ENCODE measurements at places on chromosomes 13 and 19. TPM values are rescaled to one million over a fixed set of nuclear protein-coding genes. Genes with fewer than 3 reads are reported as not detected.

DNA sequence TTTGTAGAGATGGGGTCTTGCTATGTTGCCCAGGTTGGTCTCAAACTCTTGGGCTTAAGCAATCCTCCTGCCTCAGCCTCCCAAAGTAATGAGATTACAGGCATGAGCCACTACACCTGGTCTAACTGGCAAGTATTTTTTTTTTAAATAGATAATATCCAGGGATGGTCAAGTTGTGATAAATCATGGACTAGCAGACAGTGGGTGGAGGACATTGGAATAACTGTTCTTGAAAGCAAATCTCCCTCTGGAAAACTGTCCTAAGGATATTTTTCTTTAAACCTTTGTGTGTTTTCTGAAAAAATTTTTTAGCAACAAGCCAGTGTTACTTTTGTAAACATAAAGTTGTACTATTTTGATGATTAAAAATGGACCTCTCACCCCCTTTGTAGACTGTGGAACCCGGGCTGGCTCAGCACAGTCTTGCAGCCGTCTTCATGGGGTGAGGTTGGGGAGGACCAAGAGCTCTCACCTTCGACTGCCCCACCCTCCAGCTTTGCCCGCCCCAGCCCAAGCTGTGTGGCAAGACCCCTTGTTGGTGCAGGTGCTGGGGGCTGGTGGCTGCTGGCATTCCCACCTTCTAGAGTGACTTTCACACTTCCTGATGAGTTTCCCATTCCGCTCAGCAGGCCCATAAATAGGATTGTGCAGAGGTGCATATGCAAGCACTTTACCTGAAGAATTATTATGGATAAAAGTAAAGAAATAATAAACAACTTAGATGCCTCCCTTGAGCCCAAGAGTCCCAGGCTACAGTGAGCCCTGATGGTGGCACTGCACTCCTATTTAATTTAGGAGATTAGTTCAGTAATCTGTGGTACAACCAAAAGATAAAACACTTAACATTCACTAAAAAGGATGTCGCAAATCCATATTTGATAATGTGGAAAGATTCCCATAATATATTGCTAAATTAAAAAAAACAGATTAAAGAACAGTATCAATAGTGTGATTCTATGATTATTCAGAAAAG lies 107.3 kb downstream of the GADD45B start:
- no peak for DNase-seq

DNA sequence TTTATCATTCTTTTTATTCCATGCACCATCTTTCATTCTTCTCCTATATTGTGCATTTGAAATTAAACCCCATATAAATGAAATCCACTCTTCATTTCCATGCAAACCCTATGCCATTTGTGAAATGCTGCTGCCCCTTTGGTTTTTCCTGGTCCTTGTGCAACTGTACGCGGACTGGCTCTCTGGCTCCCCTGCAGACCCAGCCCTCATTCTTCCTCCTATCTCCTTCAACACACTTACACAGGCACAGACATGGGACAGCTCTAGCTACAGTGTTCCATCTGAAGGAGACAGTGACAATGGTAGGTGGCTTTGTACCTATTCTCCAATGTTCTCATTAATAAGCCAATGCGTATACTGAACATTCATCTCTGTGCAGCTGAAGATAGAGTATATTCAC lies 81.6 kb downstream of the ESD start:
- no peak for DNase-seq

- no peak for DNase-seq
Measured at GRCh38 chr13:95243207-95243606, 58.0 kb downstream of the ABCC4 start.

The ZNF418 gene
- total RNA-seq = 3.5 TPM

DNA sequence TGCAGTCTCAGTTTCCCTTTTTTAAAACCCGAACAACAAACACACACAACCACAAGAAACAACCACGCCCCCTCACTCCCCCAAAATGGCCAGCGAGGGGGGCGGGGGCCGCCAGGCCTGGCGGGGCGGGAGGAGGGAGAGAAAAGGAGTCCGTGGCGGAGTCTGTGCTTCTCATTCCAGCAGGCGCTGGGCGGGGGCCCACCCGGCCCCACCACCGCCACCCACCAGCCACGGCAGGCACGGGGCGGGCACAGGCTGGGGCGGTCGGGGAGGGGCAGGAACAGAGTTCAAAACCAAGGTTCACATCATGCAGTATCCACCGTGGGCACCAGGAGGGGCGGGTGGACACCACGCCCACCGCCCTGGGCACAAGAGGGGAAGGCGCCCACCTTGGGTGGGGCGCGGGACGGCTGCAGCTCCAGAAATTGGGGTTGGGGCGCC lies 12.9 kb downstream of the DPF1 start:
- no peak for DNase-seq

DNA sequence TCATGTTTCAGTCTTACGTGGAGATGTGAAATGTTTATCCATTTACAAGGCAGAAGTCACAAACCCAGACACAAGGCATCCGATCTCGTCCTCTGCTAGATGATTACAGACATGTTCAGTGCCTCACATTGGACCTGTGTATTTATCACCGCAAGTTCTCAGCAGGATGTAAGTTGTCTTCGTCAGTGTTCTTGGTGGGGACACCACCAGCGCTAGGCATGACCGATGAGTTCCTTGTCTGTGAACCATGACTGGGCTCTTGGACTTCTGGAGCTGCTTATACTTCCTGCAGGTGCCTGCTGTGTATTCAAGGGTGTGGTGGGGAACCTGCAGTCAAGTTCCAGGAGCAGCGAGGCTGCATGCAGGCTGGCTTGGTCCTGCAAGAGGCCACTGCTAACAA lies 105.4 kb downstream of the URI1 start:
- no peak for DNase-seq

DNA sequence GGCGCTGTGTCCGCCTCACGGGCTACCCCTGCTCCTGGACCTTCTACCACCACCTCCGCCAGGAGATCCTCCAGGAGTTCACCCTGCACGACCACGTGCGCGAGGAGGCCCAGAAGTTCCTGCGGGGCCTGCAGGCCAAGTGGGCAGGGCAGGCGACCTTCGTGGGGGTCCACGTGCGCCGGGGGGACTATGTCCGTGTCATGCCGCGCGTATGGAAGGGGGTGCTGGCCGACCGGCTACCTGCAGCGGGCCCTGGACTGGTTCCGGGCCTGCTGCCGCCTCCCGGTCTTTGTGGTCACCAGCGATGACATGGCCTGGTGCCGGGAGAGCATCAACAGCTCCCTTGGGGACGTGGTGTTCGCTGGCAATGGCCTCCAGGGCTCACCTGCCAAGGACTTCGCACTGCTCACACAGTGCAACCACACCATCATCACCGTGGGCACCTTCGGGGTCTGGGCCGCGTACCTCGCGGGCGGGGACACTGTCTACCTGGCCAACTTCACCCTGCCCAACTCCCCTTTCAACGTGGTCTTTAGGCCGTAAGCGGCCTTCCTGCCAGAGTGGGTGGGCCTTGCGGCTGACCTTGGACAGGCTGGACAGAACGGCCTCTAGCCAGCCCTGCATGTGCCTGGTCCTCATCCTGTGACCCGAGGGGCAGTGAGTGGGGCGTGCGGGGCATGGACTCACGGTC lies 7.8 kb upstream of the NTN5 start:
- DNase-seq = no peak

- no peak for DNase-seq
Measured at GRCh38 chr19:29953352-29954247, 11.6 kb downstream of the URI1 start.

DNA sequence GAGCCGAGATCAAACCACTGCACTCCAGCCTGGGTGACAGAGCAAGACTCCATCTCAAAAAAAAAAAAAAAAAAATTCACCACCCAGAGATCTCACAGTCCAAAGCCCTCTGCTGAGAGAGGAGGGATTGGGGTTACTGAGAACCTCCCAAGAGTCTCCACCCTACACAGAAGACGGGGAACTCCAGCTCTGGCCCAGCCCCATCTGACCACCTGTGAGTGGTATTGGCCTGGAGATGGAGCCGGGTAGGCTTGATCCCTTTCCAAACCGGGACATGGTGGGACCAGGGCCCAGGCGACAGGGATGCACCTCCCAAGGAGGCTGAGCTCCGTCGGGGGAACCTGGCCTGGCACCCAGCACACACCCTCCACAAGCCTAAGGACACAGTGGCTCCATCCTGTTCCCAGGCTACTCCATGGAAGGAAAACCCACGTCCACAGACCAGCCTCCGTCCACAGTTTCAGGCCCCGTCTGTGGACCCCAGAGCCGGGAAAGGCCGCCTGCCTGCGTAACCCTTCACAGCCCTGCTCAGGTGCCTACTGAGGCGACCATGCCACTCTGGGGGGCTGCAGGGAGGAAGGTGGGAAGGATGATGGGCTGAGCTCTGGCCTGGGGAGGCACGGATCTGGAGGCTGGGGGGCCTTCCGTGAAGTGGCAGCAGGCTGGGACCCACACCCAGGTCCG lies 1.8 kb downstream of the TMEM259 start:
- no peak for DNase-seq

DNA sequence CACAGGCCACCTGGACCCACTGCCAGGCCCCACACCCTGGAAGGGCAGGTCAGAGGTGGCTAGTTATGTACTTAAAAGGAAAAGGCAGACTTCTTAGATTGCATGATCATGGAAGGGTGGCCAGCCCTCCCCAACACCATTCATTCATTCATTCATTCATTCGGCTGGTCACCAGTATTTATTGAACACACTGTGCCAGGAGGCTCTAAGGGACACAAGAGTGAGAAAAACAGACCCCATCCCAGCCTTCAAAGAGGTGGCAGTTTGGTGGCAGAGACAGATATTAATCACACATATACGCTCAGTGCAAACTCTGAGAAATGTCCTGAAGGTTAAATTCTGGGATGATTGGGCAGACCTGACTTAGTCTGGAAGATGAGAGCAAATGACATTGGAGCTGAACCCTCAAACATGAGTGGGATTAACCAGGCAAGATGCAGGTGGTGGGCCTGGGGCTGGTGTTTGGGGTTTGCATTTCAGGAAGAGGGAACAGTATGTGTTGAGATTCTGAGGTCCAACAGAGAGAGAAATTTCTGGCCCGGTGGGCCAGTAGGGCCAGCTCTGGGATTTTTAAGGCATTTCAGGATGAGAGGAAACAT lies 147.5 kb downstream of the ZNF536 start:
- DNase-seq = peak; percentile 12

GRCh38 chr13:94607939-94608338 lies 6.3 kb downstream of the GPR180 start:
- no peak for DNase-seq

DNA sequence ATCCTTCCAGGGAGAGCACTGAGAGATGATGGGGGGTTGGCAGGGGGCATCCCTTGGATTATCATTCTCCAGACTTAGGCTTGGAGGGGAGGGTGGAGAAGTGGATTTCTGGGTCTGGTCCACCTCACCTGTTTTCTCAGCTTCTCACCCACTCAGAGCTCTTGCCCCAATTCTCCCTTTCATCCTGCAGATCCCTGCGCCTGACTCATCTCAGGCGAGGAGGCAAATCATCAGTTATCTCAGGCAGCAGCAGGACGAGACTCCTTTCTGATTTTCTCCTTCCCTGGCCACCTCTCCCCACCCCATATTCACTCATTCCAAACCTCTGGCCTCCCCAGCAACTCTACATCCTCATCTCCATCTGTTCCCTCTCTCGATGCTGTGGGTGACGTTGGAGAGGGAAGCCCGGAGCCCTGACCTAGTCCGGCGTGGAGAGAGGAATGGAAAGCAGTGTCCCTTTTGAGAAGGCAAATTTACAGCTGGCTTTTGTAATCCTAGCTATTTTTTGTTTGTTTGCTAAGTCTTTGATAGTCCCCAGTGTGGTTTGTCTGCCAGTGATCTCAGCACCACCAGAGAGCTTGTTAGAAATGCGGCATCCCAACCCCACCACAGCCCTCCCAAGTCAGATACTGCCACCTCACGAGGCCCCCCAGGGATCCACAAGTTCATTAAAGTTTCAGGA lies 24.0 kb upstream of the TPT1 start:
- DNase-seq = no peak

- no peak for DNase-seq
Measured at GRCh38 chr13:82076496-82076895, 1735.6 kb upstream of the SPRY2 start.

GRCh38 chr19:14432791-14433553 lies at the start of gene PKN1:
TSS of gene PKN1 (plus strand) at chr19:14433306. CDS start at chr19:14433522, 216 bp downstream.
- no peak for DNase-seq

GRCh38 chr19:11721681-11722080 lies 17.1 kb downstream of the ZNF823 start:
- no peak for DNase-seq

DNA sequence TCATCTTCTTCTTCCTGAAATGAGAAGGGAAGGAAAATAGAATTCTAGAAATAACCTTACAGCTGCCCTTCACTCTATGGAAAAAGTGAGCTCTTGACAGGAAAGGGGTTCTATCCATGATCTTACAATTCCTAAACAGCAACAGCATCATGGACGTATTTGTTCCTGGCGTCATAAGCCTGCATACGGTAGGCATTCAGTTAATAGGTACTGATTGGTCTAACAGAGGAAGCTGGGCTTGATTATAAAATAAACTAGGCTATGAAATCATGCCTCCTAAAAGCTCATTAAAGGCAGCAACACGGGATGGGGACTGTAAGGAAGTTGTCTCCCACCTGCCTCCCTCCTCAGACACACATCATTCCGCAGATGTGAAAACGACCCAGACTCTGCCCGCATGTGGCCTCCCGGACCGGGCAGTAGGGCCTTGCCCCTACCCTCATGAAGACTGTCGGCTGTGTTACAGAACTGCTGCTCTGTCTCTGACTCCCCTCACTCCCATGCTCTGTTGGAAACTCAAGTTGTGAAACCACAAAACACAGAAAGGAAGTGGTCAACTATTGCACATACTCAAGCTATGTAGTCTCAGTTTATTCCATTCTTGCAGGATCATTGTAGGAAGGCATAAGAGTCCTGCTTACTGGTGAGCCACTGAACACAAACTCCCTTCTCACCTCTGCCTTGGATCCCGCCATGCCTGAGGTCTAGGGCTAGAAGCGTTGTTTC lies 129.8 kb downstream of the DLEU7 start:
- no peak for DNase-seq

DNA sequence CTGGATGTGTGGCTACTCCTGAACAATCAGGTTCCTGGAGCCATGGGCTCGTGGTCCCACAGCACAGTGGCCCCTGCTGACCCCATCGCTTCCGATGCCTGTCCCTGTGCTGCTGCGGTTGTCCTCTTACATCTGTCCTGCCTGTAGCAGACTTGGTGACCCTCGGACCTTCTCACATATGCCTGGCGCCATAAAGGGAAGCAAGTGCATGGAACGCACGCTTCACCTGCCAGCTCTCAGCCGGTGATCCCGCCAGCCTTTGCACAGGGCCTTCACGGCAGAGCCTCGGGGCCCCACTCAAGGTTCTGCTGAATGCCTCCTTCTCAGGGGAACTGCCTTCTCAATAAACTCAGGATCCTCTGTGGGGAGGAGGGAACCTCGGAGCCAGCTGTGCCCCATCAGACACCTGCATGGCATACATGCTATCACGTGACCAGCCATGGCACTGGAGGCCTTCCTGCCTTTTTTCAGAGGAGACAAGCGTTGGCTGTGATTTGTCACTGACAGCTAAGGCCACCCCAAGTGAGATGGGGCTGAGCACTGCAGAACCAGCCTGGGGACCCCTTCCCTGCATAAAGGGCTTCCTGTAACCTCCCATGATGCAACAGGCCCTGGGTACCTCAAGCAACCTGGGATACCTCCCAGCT lies 24.3 kb downstream of the PEPD start:
- DNase-seq = no peak

All from left lobe of liver (tissue), 2 donors.